K562 (cell line): ENCODE measurements at places on chromosomes 2 and 18. TPM values are rescaled to one million over a fixed set of nuclear protein-coding genes. Genes with fewer than 3 reads are reported as not detected.

CRYBA2 gene
- total RNA-seq: 0.51 and 0.81 TPM in 2 replicates

REG3A gene
- 0.31 TPM in 1 of 2 replicates, not detected in the other for total RNA-seq

SPP2 gene
- total RNA-seq: not detected in 2 replicates

RTP5 gene
- not detected in 2 replicates for total RNA-seq

DNA sequence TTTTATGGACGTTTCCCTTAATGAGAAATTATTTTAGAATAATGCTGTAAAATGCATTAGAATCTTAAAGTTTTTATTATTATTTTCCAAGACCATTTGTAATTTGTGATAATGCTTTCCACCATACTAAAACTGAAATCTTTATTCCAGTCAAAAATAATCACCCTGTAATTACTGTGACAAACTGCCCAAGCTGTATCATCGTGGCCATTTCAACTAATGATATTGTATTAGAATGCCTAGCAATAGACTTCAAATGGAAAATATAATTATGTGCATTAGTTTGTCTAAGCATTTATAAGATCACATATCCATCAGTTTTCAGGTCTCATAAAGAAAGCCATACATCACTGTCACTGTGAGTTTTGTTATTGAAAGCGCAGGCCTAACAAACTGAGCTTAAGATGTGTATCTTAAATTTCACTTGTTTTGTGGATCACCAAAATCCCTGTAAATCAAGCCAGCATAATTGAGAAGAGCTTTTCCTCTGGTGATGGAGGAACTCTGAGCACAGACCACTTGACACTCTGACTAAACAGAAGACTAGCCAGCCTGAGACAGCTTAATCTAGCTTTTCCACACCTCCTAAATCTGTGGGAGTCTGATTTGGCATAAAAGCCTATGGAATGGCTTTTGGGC is 1312.2 kb upstream of the ACVR2A start:
- DNase-seq: no peak
- no peak overlapping the region for H3K27ac ChIP-seq
- H3K4me1 ChIP-seq: no peaks in the 10 kb centered on the region

DNA sequence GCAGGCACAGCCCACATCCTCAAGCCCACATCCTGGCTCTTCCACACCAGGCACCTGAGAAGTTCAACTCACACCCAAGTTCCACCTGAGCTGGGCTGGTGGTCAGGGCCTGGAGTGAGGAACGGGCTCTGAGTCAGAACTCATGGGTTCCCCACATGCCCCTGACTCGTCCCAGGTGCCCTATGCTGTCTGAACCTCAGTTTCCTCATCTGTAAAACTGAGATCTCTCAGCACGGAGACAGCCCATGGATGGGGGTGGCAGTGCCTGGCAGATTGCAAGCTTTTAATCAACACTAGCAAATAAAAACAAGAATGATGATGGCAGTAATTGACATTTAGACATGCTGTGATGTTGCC is 307.8 kb downstream of the NDUFA10 start:
- H3K4me1 ChIP-seq: no peaks in the 10 kb centered on the region
- no peak overlapping the region for H3K27ac ChIP-seq
- H3K36me3 ChIP-seq: no peaks in the 10 kb centered on the region
- no peak for DNase-seq
- no peak overlapping the region for H3K4me3 ChIP-seq

DNA sequence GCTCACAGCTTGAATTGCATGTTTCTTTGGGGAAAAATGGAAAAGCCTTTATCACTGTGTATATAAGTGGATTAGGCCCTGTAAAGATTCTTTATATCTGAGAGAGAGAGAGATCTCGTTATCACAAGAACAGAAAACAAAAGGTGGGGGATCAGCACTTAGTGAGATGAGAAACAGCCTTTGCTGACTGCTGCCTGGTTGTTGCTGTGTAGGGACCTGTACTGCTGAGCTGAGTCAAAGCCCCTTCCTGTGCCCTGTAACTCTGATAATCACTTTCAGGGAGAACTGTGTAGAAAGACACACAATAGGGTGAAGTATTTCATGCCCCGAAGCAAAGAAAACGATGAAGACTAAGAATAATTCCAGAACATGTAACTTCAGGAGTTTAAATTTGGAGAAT is 30.6 kb upstream of the FAM237A start:
- no peaks in the 10 kb centered on the region for H3K36me3 ChIP-seq
- H3K4me1 ChIP-seq: no peaks in the 10 kb centered on the region; the same call in 1 of the 2 replicates
- no peak for DNase-seq
- no peaks in the 10 kb centered on the region for H3K27me3 ChIP-seq

DNA sequence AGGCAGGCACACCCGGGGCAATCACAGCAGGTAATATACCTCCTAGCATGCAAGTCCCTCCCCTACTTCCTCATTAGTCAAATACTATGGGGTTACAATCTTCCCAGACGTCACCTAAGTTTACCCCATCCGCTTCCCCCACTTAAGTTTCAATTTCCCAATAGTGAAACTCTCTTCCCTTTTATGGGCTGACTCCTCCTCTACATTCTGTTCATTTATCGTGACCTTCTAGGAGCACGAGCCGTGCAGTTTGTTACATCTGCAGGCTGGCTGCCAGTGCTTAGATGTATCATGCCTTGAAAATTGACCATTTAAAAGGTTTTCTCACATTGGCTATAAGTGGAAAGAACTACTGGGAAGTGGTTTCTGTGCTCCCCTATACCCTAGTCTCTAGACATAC is 1357.8 kb upstream of the CRIM1 start:
- H3K4me3 ChIP-seq: no peak overlapping the region
- H3K4me1 ChIP-seq: no peaks in the 10 kb centered on the region
- no peaks in the 10 kb centered on the region for H3K36me3 ChIP-seq
- H3K27ac ChIP-seq: no peak overlapping the region
- H3K27me3 ChIP-seq: no peaks in the 10 kb centered on the region
- no peak for DNase-seq

DNA sequence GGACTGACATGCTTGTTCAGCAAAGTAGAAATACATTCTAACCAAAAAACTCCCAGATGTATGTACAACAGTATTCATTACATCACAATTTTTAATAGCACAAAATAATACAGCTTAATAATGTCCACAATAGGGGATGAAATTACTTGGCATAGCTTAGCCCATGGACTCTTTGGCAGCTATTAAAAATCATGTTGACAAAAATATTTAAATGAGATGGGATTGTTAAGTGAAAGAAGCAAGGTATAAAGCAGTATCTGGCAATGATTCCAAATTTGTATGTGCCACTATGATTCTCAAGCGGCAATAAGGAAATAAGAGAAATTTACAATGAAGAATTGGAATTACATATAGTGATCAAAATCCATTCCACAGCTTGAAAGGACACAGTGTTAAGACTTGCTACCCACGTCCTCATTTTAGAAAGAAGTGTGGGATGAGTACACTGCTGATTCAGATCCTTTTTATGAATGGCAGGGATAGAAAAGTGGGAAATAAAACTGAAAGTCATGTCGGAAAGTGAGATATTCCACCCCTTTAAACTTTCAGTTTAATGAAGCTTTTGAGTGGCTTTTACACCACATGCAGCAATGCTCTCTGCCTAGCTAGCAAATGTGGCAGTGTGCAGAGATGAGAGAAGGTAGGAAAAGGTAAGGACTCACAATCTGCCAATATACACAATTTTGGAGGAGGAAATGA is 2.4 kb downstream of the GAREM1 start:
- peaks cover 16% of the 10 kb centered on the region for H3K27me3 ChIP-seq
- H3K4me3 ChIP-seq: no peak overlapping the region
- no peaks in the 10 kb centered on the region for H3K36me3 ChIP-seq
- peaks cover 11% of the 10 kb centered on the region; the same call in 2 of the 3 replicates for H3K4me1 ChIP-seq
- DNase-seq: no peak

GRCh38 chr2:237184192-237184918 is 98.7 kb downstream of the COPS8 start:
- no peaks in the 10 kb centered on the region for H3K4me1 ChIP-seq
- DNase-seq: no peak
- no peaks in the 10 kb centered on the region for H3K36me3 ChIP-seq
- no peak overlapping the region for H3K4me3 ChIP-seq
- H3K27me3 ChIP-seq: peaks cover 31% of the 10 kb centered on the region
- H3K27ac ChIP-seq: no peak overlapping the region

- no peak for DNase-seq
- no peaks in the 10 kb centered on the region for H3K36me3 ChIP-seq
- H3K27me3 ChIP-seq: no peaks in the 10 kb centered on the region
- H3K27ac ChIP-seq: no peak overlapping the region
These were observed 448.1 kb downstream of the PTH2R start for GRCh38 chr2:208854717-208855116.

- no peak for DNase-seq
- no peaks in the 10 kb centered on the region for H3K36me3 ChIP-seq
- no peaks in the 10 kb centered on the region for H3K4me1 ChIP-seq
- no peaks in the 10 kb centered on the region for H3K27me3 ChIP-seq
- no peak overlapping the region for H3K4me3 ChIP-seq
These were observed 13.2 kb upstream of the ILKAP start for GRCh38 chr2:238216651-238217184.
